ENCODE measurements at places on chromosomes 16 and 17.

GRCh38 chr16:11072420-11073153 is 128.2 kb downstream of the CLEC16A start:
- DNase-seq, result no peak

DNA sequence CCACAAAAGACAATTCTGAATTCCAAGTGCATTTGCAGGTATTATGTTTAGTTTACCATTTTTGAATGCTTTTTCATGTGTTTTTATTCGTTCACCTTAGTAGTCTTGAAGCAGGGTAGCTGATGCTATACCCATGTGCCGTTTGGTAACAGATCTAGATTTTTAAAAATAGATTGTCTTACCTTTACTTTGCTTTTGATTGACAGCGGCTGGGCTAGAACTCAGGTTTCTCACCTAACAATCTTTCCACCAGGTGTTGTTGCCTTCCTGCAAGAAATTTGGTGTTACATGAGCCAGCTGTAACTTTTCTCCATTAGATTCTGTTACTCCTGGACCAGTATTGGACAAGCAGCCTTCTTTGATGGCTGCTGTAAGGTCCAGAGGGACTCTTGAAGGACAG is 1.5 kb upstream of the FTSJ3 start:
- DNase-seq, result no peak

DNA sequence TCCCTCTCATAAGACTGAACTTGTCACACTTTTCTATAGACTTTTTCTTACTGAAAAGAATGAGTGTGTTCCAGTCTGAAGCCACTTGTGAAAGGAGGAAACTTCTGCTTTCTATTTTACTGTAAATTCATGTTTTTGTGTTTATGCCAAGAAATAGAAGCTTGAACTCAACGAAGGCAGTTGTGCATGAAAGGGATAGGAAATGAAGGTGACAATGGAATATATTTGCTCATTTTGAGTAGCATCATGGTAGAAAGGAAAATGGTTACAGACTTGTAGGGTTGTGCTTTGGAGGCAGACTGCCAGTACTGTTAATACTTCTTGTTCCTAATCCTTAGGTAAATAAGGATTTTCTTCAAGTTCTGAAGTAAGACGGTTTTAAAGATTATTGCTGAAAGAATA is 8.1 kb downstream of the CLTC start:
- no peak for DNase-seq

DNA sequence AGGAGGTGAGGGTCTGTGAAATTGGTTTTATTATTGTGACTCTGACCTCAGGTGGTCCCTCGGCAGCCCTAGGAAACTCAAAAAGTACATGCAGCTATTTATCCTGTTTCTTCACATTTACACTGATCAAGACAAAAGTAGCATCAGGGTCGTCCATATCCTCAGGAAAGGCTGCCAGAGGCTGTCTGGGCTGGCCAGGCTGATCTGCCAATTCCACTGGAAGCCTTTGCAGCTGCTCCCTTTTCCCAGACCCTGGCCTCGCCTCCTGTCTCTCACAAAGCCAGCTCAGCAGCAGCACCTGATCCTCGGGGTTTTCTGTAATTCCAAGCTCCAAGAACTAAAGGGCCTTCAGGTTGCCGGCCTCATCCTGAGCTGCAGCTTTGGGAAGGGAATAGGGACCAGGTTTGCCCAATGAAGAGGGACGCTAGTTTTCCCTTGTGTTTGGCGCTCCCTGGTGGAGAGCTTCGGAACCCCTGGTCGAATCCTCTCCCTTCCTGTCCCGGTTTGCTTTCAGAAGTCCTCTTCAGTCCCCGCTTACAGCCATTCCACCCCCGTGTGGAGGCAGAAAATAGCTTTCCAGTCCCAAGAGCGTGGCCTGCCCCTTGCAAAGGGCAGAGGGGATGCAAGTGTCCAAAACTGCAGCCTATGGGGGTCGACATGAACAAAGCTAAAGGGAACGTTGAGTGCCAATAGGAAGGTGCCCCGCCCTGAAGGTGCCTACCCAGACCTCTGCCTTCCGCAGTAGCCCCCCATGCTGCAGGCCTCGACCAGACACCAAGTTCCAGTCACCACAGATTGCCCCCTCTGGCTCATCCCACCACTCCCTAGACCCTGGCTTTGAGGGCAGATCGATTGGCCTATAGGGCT is 13.4 kb downstream of the MFSD6L start:
- peak; percentile 89 for DNase-seq

- no peak for DNase-seq
These were observed 17.7 kb downstream of the SGCA start for GRCh38 chr17:50183421-50183994.

DNA sequence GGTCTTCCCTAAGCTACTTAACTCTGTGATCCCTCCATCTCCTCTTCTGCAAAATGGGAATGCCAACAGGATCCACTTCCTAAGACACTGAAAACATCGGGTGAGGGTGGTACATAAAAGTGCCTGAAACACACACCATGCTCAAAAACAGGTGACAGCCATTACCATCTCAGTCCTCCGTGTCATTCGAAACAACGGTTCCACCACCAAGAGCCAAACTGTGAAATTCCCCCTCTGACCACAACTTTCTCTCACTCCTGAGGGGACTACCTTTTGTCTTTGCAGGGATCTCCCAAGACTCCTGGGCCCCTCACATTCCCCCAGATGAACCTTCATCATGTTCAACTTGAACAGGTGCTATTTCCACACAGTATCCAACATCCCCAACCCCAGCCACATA is 37.0 kb downstream of the NUBP1 start:
- no peak for DNase-seq

GRCh38 chr17:67239597-67239996 is 5.4 kb downstream of the HELZ start:
- DNase-seq, result no peak
